ENCODE measurements at places on chromosomes 3 and 15. TPM values are rescaled to one million over a fixed set of nuclear protein-coding genes. Genes with fewer than 3 reads are reported as not detected.

The SAMD7 gene
- total RNA-seq = not detected

The GABPB1 gene
- total RNA-seq = 25.7 TPM

The DZIP1L gene
- not detected for total RNA-seq

DNA sequence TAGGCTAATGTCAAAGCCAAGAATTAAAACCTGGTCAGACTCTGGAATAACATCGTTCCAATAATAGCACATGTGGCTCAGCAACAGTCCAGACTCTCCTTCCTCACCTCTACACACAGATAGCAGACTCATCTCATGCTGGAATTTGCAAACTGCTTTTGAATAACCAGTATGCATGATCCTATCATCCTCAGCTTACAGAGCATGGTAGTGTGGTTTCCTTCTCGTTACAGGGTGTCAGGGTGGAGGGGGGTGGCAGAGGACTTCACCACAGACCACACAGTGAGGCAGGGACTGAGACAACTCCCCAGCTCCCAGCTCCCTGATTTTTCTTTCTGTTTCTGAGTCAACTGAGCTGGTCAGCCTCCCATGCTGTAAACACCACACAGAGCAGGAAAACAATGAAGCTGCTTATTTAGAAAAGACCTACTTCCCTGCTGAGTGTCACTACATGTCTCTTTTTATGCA, 101.6 kb downstream of the RPL22L1 start:
- H3K4me1 ChIP-seq = no peaks in the 10 kb centered on the region
- DNase-seq = no peak
- H3K36me3 ChIP-seq = no peaks in the 10 kb centered on the region
- H3K4me3 ChIP-seq = no peak overlapping the region

DNA sequence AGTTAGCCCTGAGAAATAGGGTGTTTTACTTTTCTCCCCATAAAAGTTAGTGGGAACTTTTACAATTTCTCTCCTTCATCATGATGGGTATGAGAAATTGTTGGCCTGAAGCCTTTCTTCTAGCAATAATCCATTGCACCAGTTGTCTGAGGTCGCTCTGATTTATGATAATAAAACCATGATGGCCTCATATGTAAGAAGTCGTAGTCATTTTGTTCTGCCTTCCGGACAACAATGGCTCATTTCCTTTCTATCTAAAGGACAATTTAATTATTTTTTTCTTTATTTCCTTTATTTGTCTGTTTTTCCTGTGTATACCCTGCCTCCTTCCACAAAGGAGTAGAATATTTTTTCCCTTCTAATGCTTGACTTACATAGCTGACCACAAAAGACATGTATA, 31.6 kb upstream of the GNB4 start:
- no peaks in the 10 kb centered on the region for H3K4me1 ChIP-seq
- H3K27me3 ChIP-seq = no peaks in the 10 kb centered on the region
- H3K36me3 ChIP-seq = no peaks in the 10 kb centered on the region
- no peak for DNase-seq
- H3K27ac ChIP-seq = no peak overlapping the region

DNA sequence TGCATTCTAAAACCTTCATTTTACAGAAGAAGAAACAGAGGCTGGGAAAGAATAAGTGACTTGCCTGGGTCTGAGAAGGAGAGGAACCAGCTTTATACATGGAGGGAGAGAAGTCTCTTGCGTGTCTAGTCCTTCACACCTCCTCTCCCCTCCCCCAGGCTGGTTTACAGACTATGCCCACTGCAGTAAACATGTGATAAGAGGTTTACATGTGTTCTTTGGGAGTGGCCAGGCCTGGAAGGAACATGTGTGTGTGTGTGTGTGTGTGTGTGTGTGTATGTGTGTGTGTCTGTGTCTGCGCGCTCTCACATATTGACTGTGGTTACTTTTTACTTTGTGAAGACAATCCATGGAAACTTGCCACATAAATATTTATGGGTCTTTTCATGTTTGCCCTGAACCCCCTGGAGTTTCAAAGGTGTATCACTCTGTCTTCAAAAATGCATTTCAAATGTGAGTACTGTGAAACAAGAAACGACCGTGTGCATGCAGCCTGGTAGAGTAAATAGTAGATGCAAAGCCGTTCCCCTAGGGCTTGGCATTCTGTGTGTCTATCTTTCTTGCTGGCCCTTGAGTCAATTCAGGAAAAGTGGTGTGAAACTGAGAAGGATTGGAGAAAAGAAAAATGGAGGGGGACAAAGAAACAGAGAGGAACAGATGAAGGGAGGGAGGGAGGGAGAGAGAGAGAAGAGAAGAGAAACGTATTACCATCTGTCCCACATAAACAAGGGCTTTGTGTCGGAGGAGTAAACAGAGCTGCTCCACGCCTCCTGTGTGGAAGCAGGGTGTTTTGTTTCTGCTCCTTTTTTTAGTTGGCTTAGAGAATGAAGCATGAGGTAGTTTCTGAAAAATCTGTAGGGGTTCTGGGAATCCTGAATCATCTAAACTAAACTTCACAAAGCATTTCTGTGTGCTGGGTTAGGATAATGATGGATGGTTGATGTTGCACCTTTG, 51.7 kb downstream of the CLDN11 start:
- H3K27ac ChIP-seq = no peak overlapping the region
- H3K4me1 ChIP-seq = no peaks in the 10 kb centered on the region
- peaks cover 4% of the 10 kb centered on the region for H3K27me3 ChIP-seq
- DNase-seq = no peak
- no peak overlapping the region for H3K4me3 ChIP-seq
- no peaks in the 10 kb centered on the region for H3K36me3 ChIP-seq

The SNTN gene
- total RNA-seq = not detected

The CXCR6 gene
- total RNA-seq = 1.7 TPM

- H3K27me3 ChIP-seq = no peaks in the 10 kb centered on the region
- H3K4me3 ChIP-seq = no peak overlapping the region
- no peaks in the 10 kb centered on the region for H3K36me3 ChIP-seq
- peak overlapping the region; percentile 23 for H3K27ac ChIP-seq
- H3K4me1 ChIP-seq = peaks cover 40% of the 10 kb centered on the region
These were observed 6.7 kb upstream of the PSTPIP1 start for GRCh38 chr15:76987896-76988860.

GRCh38 chr15:70795311-70795665, 31.9 kb upstream of the UACA start:
- DNase-seq = no peak
- H3K27ac ChIP-seq = no peak overlapping the region
- no peaks in the 10 kb centered on the region for H3K4me1 ChIP-seq
- H3K36me3 ChIP-seq = no peaks in the 10 kb centered on the region
- no peak overlapping the region for H3K4me3 ChIP-seq

The ALDH1L1 gene
- not detected for total RNA-seq

The IL12A gene
- 1.0 TPM for total RNA-seq

- no peaks in the 10 kb centered on the region for H3K27me3 ChIP-seq
- no peak overlapping the region for H3K27ac ChIP-seq
- H3K36me3 ChIP-seq = no peaks in the 10 kb centered on the region
These were observed 26.7 kb downstream of the KCNMB2 start for GRCh38 chr3:178562947-178563232.

The CADM2 gene
- total RNA-seq = 0.03 TPM

DNA sequence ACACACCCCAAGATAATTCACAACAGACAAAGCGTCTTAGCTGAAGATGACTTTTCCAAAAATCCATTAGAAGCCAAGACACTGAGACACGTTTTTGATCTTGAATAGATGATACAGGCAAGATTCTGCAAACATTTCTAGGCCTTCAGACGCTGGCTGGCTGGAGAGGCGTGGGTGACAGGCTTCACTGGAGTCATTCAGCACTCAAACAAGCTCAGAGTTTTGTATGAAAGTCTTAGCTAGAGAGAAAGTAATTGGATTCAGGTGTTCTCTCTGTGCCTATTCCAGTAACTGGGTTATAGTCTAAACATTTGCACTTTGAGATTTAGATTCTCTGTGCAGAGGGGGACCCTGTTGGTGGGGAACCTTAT, 147.7 kb upstream of the BHLHE40 start:
- no peaks in the 10 kb centered on the region for H3K27me3 ChIP-seq
- DNase-seq = no peak
- peak overlapping the region; percentile 47 for H3K4me3 ChIP-seq
- H3K27ac ChIP-seq = peak overlapping the region; percentile 85

The GOLGA8M gene
- 2.8 TPM for total RNA-seq

The CLSTN2 gene
- not detected for total RNA-seq

- H3K27me3 ChIP-seq = no peaks in the 10 kb centered on the region
- H3K4me1 ChIP-seq = peaks cover 19% of the 10 kb centered on the region
- DNase-seq = no peak
- peak overlapping the region; percentile 78 for H3K4me3 ChIP-seq
- H3K27ac ChIP-seq = peak overlapping the region; percentile 86
- H3K36me3 ChIP-seq = no peaks in the 10 kb centered on the region
These were observed 609 bp downstream of the RNF13 start for GRCh38 chr3:149813367-149814281.

The GATA2 gene
- 0.17 TPM for total RNA-seq

DNA sequence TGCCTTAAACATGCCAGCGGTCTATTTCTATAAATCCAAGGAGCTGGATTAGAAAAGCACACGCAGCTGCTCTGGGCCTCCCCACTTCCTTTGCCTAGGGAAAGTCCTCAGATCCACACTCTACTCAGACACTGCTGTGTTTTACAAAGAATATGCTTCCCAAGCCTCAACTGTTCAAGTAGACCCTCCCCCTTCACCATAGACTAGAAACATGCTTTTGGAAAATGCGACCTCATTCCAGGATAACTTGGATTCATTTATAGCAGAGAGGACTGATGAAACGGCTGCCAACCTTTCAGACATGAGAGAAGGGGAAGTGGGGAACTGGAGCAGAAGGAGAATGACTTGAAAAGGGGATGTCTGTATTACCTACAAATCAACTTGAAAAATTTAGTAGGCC, 64.0 kb downstream of the P3H2 start:
- H3K27me3 ChIP-seq = no peaks in the 10 kb centered on the region
- H3K36me3 ChIP-seq = no peaks in the 10 kb centered on the region
- DNase-seq = no peak
- H3K27ac ChIP-seq = no peak overlapping the region
- H3K4me1 ChIP-seq = no peaks in the 10 kb centered on the region

- H3K27me3 ChIP-seq = no peaks in the 10 kb centered on the region
- H3K27ac ChIP-seq = no peak overlapping the region
- H3K4me1 ChIP-seq = no peaks in the 10 kb centered on the region
- no peaks in the 10 kb centered on the region for H3K36me3 ChIP-seq
- peak; percentile 5 for DNase-seq
- H3K4me3 ChIP-seq = no peak overlapping the region
These were observed 88.6 kb upstream of the GSK3B start for GRCh38 chr3:120182613-120183511.

GRCh38 chr3:71407823-71408222, 175.7 kb downstream of the FOXP1 start:
- H3K4me1 ChIP-seq = peaks cover 23% of the 10 kb centered on the region
- H3K36me3 ChIP-seq = peaks cover 4% of the 10 kb centered on the region
- DNase-seq = no peak
- H3K27me3 ChIP-seq = no peaks in the 10 kb centered on the region
- H3K4me3 ChIP-seq = no peak overlapping the region

- no peak overlapping the region for H3K27ac ChIP-seq
- no peaks in the 10 kb centered on the region for H3K36me3 ChIP-seq
- no peak overlapping the region for H3K4me3 ChIP-seq
These were observed 391.3 kb downstream of the TIGIT start for GRCh38 chr3:114685161-114685560.

DNA sequence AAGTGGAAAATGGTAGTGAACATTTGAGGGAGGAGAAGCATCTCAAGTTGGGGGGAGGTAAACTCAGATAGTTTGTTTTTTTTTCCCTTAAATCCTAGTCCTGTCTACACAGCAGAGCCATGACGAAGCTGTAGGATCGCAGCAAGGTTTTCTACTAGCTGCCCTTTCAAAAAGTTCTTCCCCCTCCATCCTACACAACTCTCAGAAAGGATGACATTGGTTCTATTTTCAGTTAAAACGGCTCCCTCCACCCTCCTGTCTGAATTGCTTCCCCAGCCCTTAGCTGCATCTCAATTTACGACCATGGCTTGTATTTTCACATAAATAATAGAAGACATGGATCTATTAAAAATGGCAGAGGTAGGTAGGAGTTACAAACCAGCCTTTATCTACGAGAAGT, 2.2 kb downstream of the HOMER2 start:
- no peak overlapping the region for H3K4me3 ChIP-seq
- H3K4me1 ChIP-seq = peaks cover 3% of the 10 kb centered on the region
- no peak for DNase-seq
- peaks cover 33% of the 10 kb centered on the region for H3K27me3 ChIP-seq
- H3K36me3 ChIP-seq = no peaks in the 10 kb centered on the region
- H3K27ac ChIP-seq = no peak overlapping the region

- no peaks in the 10 kb centered on the region for H3K27me3 ChIP-seq
- H3K36me3 ChIP-seq = no peaks in the 10 kb centered on the region
- no peak overlapping the region for H3K4me3 ChIP-seq
- DNase-seq = no peak
- H3K27ac ChIP-seq = no peak overlapping the region
These were observed 204.6 kb upstream of the IL12A start for GRCh38 chr3:159783780-159784742.

DNA sequence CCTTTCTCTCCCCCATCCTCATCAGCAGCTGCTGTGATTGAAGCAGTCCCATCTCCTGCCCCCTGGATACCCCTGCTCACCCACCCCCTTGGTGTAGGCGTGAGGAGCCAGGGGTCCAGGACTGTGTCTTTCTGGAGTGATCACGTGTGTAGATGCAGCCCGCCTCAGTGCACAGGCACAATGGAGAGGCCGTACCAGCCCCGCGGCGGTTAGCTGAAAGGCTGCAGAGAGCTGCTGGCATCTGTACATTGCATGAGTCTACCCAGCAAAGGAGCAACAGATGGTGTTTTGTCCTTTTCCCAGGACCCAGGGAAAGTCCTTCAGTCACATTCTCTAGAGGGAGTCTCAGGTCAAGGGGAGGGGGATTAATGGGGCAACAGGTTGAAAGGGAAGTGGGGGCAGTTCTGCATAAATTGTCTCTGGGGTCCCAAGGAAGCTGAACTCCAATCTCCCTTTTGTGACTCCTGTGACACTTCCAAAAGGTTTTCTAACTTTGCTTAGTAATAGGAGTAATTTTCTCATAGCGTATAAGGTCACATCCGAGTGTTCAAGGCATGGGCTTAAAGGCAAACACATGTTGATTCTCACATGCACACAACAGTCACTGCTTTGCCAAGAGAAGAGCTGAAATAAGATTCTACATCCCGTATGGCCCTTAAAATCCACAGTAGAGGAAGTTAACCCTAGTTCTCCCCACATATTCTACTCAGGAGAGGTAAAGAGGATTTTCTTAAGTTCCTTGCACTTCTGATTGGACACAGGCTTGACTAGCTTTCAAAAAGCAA, 7.1 kb downstream of the CSPG5 start:
- no peak overlapping the region for H3K27ac ChIP-seq
- DNase-seq = no peak

GRCh38 chr3:46361408-46362283, 7.7 kb downstream of the CCR2 start:
- no peak overlapping the region for H3K4me3 ChIP-seq
- H3K27me3 ChIP-seq = no peaks in the 10 kb centered on the region
- DNase-seq = no peak
- H3K4me1 ChIP-seq = peaks cover 60% of the 10 kb centered on the region

The TLR9 gene
- 0.08 TPM for total RNA-seq

DNA sequence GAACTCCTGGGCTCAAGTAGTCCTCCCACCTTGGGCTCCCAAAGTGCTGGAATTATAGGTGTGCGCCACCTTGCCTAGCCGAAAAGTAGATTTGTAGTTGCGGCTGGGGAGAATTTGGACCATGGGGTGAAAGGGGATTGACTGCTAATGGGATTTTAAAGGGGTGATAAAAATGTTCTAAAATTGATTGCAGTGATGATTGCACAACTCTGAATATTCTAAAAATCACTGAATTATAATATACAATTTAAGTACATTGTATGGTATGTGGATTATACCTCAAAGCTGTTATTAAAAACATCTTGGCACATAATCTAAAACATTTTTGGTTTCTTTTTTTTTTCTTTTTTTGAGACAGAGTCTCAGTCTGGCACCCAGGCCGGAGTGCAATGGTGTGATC, 3.9 kb downstream of the PRC1 start:
- DNase-seq = no peak
- H3K4me1 ChIP-seq = peaks cover 19% of the 10 kb centered on the region
- H3K36me3 ChIP-seq = no peaks in the 10 kb centered on the region
- H3K27me3 ChIP-seq = no peaks in the 10 kb centered on the region
- no peak overlapping the region for H3K27ac ChIP-seq

The CYP8B1 gene
- total RNA-seq = not detected
